ENCODE measurements at places on chromosomes 5 and 9.

GRCh38 chr5:176167800-176168199 is 70.4 kb upstream of the SIMC1 start:
- DNase-seq, result no peak

GRCh38 chr5:157384971-157385709 is 74.9 kb upstream of the NIPAL4 start:
- no peak for DNase-seq

- no peak for DNase-seq
Measured at GRCh38 chr5:96326902-96327301, 106.1 kb downstream of the PCSK1 start.

- no peak for DNase-seq
Measured at GRCh38 chr9:108996643-108997042, 16.7 kb downstream of the CTNNAL1 start.

DNA sequence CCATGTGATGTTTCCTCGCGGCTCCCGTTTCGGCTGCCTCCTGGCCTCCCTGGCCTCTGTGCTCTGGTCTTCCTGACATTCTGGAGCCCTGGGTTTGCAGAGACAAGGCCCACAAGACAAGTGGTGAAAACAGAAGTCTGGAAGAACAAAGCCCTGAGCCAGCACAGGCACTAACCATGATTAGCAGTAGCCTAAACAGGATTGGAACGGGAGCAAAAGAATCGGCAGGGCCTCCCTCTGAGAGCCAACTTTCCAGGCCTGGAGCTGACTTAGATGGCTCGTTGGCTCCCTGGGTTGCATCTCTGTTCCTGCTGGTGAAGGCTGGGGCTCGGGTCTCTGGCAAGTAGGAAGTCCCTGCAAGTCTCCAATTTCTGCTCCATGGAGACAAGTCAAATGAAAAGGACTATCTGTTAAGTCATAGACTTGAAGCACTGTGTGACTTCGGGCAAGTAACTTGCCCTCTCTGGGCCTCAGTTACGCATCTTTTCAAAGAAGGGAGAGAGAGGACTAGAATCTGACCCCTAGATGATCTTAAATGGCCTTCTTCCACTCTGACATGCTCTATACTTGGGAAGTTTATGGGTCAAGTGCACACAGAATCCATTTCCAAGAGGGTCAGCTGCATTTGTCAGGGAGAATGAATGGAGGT is 3.3 kb downstream of the COL27A1 start:
- no peak for DNase-seq

GRCh38 chr9:114237781-114238180 is 82.4 kb downstream of the COL27A1 start:
- DNase-seq, result no peak

- DNase-seq, result peak; percentile 92
Measured at GRCh38 chr5:71586941-71587765, at the start of gene MCCC2. Gene MCCC2 (plus strand): TSS chr5:71587340. CDS start chr5:71587426, 86 bp downstream.

DNA sequence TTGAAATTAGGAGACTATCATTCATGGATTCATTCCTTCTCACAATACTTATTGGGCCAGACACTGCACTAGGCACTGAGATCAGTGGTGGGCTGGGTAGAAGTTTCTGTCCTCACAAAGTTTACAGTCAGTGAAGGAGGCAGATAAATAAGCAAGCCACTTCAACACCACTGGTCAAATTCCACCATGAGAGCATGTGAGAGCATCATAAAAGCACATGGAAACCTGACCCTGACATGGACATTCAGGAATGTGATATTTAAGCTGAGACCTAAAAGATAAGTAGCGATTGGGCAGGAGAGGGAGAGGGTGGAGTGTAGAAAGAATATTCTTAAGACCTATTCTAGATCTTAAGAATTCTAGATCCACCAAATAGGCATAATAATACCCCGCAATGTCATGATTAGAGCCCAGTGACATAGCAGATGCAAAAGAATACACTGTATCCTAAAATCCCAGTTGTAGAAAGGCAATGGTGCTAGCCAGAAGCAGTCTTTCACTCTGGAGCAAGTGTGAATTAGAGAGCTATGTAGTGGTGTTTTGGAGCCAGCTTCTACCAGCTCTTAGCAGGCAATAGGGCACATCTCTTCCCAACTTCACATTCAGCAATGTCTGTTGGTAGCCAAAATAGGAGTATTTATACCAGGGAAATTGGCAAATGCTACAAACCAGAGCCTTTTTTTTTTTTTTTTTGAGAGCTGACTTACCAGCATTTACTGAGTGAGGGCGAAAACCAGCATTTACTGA is 46.4 kb downstream of the SH3RF2 start:
- no peak for DNase-seq

GRCh38 chr5:2779459-2779858 is 28.0 kb upstream of the IRX2 start:
- no peak for DNase-seq

GRCh38 chr9:37565661-37566618 is 10.2 kb downstream of the FBXO10 start:
- no peak for DNase-seq
